ENCODE measurements at places on chromosomes 16 and 17.
A peak's percentile ranks its signal among the peaks of the same experiment; 100 is the strongest.

GRCh38 chr17:60792250-60792898, 114.7 kb downstream of the BCAS3 start:
- DNase-seq = no peak

- peak; percentile 8 for DNase-seq
Measured at GRCh38 chr17:57284984-57285646, 28.8 kb downstream of the MSI2 start.

DNA sequence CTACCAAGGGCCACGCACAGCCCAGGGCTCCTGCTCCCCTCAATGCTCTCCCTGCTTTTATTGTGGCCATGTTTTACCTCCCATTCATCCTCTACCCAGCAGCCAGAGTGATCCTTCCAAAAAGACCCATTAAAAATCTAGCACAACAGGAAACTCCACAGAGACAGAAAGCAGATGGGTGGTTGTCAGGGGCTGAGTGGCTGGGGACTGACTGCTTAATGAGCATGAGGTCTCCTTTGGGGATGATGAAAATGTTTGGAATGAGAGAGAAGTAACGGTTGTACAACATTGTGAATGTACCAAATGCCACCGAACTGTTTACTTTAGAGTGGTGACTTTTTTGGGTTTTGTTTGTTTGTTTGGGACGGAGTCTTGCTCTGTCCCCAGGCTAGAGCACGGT, 107.4 kb downstream of the GAS7 start:
- no peak for DNase-seq

GRCh38 chr16:7638306-7638705, 305.7 kb downstream of the RBFOX1 start:
- no peak for DNase-seq

GRCh38 chr16:81645266-81645694, 133.8 kb upstream of the PLCG2 start:
- no peak for DNase-seq

Measured in stimulated activated CD8-positive, alpha-beta memory T cell treated with anti-CD3 and anti-CD28 coated beads, Interleukin-4, amount 100 ng/mL, for 4 hours (primary cell).